Activated CD4-positive, CD25-positive, alpha-beta regulatory T cell treated with anti-CD3 and anti-CD28 coated beads, Interleukin-2, amount 50 U/mL, for 72 hours (primary cell): ENCODE measurements at places on chromosomes 11 and 22.

DNA sequence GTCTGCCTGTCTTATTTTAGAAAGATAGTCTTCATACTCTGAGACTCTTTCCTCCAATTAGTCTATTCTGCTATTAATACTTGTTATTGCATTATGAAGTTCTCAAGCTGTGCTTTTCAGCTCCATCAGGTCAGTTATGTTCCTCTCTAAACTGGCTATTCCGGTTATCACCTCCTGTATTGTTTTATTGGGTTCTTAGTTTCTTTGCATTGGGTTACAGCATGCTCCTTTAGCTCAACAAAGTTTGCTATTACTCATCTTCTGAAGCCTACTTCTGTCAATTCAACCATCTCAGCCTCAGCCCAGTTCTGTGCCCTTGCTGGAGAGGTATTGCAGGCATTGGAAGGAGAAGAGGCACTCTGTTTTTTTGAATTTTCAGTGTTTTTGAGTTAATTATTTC is 21.0 kb upstream of the OR5AK2 start:
- DNase-seq = no peak

DNA sequence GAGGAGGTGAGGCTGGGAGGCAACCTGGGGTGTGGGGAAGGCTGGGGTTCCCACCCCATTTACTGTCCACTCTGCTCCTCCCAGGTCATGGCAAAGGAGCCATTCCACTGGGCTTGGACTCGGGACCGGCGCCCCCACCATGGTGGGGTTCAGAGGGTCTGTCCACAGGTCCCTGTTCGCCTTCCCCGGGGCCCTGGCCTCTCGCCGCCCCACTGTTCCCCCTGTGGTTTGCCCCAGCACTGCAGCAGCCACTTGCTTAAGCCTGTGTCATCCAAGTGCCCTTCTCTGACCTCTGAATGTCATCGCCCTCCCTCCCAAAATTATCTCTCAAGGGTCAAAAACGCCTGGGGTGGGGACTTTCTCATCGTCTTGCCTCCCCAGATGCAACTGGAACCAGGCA is 2.6 kb downstream of the SPDYC start:
- no peak for DNase-seq

DNA sequence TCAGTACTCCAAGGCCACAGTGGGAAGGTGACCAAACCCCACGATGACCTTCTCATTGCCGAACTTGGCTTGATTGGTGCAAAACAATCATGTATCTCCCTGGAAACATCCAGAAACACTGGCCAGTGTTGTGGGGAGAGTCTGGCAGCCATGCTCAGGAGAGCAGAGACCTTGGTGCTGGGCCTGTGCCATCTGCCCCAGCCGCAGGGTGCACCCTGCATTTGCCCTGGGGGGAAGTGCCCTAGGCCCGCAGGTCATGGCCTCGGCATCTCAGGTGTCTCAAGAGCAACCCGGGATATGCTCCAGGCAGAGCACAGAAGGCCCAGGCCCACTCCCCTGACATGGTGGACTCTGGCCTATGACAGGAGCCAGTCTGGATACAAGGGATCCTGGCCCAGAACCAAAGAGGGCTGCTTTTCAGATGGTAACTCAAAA is 23.7 kb downstream of the ARVCF start:
- no peak for DNase-seq

- peak; percentile 34 for DNase-seq
Measured at GRCh38 chr22:49966774-49967705, 6.5 kb downstream of the PIM3 start.

GRCh38 chr11:33988586-33989370 is 62.8 kb upstream of the CAPRIN1 start:
- no peak for DNase-seq

DNA sequence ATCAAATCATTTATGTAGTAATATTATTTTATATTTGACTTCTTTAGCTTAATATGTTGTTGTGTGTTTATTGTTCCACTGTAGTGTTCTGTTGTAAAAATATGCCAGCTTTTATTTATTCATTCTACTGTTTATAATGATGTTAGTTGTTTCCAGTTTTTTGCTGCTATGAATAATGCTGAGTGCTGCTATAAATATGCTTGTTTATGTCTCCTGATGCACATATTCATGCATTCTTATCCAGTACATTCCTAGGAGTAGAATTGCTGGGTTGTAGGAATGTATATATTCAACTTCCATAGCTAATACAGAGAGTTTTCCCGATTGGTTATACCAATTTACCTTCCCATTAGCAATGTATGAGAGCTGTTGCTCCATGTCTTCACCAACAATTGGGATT is 33.5 kb upstream of the RAB30 start:
- DNase-seq = no peak

GRCh38 chr22:39259666-39260065 is 14.9 kb upstream of the PDGFB start:
- DNase-seq = no peak

GRCh38 chr22:24093855-24094254 is 82.8 kb downstream of the CABIN1 start:
- DNase-seq = no peak

DNA sequence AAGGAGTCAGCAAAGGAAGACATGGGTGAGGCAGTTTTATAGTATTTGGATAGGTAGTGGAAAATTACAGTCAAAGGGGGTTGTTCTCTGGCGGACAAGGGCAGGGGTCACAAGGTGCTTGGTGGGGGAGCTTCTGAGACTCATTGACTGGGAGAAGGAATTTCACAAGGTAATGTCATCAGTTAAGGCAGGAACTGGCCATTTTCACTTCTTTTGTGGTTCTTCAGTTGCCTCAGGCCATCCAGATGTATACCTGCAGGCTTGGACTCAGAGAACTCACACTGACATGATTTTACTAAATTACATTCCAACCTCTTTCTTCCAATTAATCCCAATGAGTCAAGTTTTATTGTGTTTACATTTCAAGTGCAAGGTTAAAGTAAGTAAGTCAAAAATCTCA is 240.5 kb upstream of the API5 start:
- no peak for DNase-seq

GRCh38 chr11:93073508-93074280 is 104.2 kb downstream of the MTNR1B start:
- DNase-seq = no peak

DNA sequence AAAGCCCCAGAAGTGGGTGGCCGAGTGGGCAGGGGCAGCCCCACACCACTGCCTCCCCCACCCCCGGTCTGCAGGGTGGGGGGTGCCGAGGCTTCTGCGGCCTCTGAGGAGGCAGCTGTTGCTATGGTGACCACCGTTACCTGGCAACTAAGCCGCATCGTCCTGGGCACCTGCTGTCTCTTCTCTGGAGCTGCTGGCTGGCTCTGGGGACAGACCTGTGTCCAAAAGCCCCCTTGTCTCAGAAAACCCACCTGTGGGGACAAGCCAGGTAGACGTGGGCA is 79.9 kb upstream of the PRR5 start:
- DNase-seq = no peak

DNA sequence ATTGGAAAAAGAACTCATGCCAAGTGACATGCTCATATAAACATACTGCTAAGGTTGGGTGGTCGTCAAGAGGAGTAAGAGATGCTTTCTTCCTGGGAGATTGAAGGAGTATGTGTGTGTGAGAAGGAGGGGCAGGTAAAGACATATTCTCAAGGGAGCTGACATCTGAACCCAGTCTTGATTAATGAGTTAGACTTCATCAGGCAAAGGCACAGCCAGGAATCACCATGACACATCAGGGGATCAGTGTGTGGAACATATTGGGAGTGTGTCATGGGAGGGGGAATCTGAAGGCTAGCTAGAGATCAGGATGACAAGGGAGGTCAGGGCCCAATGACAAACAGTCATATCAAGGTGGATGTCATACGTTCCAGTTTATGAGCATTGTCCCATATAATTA is 14.9 kb downstream of the CNTF start:
- no peak for DNase-seq

DNA sequence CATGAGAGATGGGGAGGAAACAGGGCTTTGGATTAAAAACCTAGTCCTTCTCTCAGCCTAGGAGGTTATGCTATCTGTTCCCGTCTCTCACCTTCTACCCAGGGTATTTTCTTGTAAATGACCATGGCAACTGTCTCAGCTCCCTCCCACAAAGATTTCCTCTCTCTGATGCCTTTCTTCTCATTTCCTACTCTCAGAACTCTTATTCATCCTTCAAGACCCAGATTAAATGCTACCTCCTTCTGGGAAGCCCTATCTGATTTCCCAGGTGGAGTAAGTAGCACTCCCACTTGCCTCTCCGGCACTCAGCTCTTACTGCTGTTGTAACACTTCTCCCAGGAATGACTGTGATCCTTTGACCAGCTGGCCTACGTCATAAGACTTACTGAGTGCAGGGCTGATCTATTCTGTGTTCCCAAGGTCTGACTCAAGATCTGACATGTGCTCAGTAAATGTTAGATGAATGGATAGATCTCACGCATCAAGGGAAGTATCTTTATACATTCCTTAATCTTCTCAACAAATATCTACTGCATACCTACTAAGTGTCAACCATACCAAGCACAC is 175.0 kb downstream of the TENM4 start:
- no peak for DNase-seq

GRCh38 chr22:42319386-42319785 is 48.9 kb upstream of the TCF20 start:
- DNase-seq = no peak

DNA sequence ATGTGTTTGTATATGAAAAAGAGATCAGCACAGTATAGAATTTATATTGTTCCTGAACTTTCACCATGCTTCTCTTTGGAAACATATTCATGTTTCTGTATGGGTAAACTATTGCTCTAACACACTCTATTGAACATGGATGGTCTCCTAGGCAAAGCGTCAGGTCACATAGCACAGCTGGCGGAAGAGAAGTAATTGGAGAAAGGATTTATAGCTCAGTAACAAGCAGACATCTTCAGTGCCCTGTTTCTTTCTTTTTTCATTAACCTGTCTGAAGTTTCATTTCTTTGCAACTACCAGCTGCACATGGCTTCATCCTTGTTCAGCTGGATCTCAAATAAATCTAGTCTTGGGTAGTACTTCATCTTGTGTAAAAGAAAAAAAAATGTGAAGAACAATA is 84.4 kb upstream of the TRPC6 start:
- DNase-seq = no peak

DNA sequence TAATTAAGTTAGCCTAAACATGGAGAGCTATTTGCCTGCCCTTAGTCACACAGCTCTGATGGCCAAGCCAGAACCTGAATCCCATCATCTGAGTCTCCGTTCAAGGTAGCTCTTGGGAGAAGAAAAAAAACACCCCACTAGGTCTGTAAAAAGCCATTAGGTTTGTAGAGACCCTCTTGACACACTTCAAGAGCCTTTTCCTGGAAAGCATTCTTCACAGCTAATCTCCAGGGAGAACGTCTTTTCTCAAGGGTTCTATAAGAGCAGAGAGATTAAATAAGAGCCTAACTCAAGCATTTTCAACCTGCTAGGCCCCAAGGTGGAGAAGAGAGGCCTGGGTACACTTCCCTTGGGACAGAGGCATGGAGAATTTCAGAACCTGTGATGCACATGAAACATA is 61.6 kb upstream of the NAV2 start:
- DNase-seq = no peak

- DNase-seq = no peak
Measured at GRCh38 chr11:34600339-34601084, 20.4 kb upstream of the EHF start.

DNA sequence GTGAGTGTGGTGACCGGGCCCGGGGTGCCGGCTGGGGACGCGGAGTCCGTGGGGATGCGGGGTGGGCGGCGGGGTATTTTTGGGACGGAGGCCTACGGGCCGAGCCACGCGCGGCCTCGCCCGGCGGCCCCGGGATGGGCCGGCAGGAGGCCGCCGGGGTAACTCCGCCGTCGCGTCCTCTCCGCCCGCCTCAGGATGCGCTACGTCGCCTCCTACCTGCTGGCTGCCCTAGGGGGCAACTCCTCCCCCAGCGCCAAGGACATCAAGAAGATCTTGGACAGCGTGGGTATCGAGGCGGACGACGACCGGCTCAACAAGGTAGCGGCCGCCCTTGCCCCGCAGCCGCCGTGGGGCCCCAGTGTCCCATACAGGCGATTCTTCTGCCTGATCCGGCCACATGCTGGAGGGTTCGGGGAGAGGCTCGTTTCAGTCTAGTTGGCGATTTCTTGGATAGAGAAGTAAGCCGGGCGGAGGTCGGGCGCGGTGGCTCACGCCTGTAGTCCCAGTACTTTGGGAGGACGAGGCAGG is 337 bp downstream of the RPLP2 start:
- no peak for DNase-seq

- DNase-seq = no peak
Measured at GRCh38 chr11:45390407-45390806, 104.3 kb upstream of the SYT13 start.

GRCh38 chr11:95084509-95084908 is 5.1 kb upstream of the ENDOD1 start:
- DNase-seq = no peak

GRCh38 chr11:1648653-1649420 is 19.3 kb downstream of the KRTAP5-5 start:
- DNase-seq = peak; percentile 22

- peak; percentile 26 for DNase-seq
Measured at GRCh38 chr11:45919806-45920530, 2.3 kb upstream of the PEX16 start.

DNA sequence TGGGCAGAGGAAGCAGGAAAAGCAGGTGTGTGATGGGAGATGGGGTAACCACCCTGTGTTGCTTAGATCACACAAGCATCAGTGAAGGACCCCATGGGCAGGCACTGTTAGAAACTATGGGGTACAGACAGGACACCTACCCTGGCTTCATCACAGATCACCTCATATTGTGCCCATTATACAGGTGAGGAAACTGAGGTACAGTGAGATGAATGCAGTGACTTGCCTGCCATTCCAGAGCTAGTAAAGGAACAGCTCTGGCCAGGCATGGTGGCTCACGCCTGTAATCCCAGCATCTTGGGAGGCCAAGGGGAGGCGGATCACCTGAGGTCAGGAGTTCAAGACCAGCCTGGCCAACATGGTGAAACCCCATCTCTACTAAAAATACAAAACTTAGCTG is 5.9 kb upstream of the MARK2 start:
- DNase-seq = no peak

DNA sequence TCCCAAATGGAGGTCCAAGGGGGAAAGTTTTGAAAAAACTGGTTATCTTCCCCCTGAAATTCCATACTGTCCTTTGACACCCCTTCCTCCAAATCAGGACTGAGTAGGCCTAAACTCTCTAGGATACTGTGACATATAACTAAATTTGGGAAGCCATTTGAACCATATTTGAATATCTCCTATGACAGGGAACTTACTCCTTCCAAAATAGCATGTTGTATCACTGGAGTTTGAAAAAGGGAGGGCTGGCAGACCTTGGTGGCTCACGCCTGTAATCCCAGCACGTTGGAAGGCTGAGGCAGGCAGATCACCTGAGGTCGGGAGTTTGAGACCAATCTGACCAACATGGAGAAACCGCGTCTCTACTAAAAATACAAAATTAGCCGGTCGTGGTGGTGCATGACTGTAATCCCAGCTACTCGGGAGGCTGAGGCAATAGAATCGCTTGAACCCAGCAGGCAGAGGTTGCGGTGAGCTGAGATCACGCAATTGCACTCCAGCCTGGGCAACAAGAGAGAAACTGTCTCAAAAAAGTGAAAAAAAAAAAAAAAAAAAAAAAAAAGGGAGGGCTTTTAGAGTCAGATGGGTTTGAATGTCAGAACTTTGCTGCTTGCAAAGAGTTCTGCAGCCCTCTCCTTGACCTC is 42.4 kb downstream of the PIK3C2A start:
- DNase-seq = no peak
